ENCODE measurements at places on chromosomes 13 and 19. TPM values are rescaled to one million over a fixed set of nuclear protein-coding genes. Genes with fewer than 3 reads are reported as not detected.

The ZNF816 gene
- 4.5 TPM for total RNA-seq

The CBARP gene
- total RNA-seq = 2.9 TPM

The FSD1 gene
- total RNA-seq = 24.4 TPM

The SYNE4 gene
- total RNA-seq = 0.15 TPM

The NBEA gene
- 0.89 TPM for total RNA-seq

The KCNC3 gene
- total RNA-seq = not detected

The IGFL3 gene
- total RNA-seq = not detected

The PRR19 gene
- 0.84 TPM for total RNA-seq

The GEMIN7 gene
- 34.6 TPM for total RNA-seq

The TLE2 gene
- total RNA-seq = 0.45 TPM

The OCEL1 gene
- total RNA-seq = 5.1 TPM

The FOXA3 gene
- under 0.01 TPM for total RNA-seq

The IZUMO2 gene
- not detected for total RNA-seq

The TDRD3 gene
- 8.8 TPM for total RNA-seq

The MIA gene
- not detected for total RNA-seq

The RXFP2 gene
- total RNA-seq = not detected
